Head of caudate nucleus (tissue), 42 donors: ENCODE measurements at places on chromosomes 4 and X.

GRCh38 chrX:150308532-150309157, 54.5 kb upstream of the MAMLD1 start:
- DNase-seq, result no peak

DNA sequence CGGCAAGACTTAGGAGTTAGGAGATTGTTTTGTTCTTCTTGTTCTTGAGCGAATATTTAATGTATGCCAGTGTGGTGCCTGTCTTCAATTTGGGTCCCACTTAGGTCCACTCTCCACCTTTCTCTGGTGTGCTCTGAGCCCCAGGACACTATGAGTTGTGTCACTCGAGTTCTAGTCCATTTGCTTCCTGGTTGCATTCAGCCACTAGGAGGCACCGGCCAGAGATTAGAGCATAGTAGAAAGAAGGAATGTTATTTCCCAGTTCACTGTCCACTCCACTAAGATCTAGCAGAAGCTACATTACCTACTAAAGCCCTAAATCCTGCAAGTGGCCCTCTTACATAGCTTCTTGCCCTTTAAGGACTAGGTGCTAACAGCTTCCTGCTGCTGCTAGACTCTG, 326.9 kb downstream of the NAF1 start:
- DNase-seq, result no peak

DNA sequence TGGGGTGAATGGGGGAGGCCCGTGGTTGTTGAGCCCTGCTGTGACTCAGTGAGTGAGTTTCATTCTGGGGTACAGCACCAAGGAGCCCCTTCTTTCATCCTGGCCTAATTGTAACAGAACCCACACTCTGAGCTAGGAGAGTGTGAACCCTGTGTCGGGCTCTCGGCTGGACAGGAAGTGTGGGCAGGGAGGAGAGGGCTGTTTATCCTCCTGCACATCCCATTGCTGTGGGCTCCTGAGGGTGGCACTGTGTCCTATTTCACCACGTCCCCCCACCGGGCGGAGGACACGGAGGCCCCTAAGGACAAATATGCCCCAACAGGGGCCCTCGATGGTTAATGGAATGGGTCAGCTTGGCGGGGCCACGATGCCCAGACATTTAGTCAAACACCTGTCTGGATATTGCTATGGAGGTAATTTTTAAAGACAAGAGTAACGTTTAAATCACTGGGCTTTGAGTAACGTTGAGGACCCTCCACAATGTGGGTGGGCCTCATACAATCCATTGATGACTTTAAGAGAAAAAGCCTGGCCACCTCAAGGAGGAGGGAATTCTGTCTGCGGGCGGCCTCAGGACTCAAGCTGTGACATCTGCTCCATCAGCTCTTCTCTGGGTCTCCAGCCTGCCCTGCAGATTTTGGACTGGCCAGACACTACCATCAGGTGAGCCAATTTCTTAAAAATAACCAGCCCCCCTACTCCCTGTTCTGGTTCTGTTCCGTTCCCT, 46.1 kb upstream of the SORCS2 start:
- DNase-seq, result no peak

DNA sequence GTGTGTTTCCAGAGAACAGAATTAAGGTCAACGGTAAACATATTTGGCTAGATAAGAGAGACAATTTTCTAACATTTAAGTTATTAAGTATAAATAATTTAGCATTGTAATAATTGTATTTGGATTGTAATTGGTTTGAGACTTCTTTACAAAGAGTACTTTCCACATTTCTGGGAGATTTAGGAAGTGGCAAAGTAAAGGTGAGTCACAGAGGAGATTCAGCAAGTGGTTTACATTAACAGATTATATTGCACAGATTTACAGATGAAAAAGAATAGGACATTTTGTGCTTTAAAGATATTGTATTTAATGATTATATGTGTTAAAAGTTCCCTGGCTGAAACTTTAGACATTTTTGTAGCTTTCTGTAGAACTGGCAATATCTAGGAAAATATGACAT, 584.4 kb upstream of the AADAT start:
- DNase-seq, result no peak

- DNase-seq, result no peak
Measured at GRCh38 chr4:122879001-122879400, 43.4 kb downstream of the NUDT6 start.

GRCh38 chrX:23287191-23287725, 47.4 kb upstream of the PTCHD1 start:
- DNase-seq, result no peak

DNA sequence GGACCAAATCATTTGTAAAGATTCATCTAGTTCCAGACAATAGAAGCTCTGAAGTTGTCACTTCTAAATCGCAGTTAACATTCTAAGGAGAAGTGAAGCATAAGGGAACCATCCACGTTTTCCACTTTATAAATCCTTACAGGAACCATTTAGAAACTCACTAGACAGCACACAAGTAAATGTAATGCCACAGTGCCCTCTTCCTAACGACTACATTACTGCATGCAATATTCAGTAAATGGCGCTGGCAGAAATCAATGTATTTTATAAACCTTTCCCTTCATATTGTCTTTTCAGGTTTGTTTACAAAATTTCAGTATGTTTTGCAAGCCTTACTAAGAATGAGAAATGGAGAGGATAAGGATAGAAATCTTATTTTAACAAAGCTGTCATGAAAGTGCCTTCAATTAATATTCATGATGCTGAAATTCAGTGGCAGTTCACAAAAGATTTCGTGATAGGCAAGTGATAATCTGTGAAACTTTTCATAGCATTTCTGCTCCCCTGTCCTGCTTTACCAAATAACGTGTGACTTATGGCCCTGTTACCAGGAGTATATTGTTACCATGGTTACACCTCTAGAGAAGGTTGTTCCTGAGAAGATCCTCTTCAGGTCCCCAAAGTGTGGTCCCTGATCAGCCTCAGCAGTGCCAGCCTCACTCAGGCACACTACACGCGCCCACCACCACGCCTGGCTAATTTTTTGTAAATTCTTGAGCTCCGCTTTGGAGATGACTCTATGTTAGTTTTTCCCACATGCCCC, 54.2 kb downstream of the TMA16 start:
- peak; percentile 64 for DNase-seq

- DNase-seq, result no peak
Measured at GRCh38 chrX:37380924-37381323, 31.8 kb downstream of the PRRG1 start.

DNA sequence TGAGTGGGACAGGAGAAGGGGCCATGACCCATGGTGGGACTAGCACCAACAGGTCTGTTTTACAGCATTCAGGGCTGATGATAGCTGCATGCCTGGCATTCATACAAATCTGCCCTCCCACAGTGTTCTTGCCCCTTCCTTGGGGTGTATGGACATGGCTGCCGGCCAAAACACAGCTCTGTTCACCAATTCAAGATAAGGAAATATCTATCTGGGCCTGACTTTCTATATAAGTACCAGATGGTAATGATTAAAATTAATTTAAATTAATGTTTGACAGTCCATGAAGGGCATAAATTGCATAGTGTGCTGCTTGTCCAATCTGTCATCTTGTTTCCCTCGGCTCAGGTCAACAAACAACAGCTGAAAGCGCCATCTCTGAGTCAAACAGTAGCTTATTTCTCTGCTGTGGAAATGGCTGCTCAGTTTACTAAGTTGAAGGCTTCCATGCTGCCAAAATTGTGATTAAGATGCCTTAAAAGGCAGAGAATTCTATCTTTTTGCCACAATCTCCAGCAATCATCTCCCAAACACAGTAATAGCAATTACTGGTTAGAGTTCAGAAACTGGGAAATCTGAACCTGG, 67.0 kb upstream of the TSPAN7 start:
- no peak for DNase-seq

DNA sequence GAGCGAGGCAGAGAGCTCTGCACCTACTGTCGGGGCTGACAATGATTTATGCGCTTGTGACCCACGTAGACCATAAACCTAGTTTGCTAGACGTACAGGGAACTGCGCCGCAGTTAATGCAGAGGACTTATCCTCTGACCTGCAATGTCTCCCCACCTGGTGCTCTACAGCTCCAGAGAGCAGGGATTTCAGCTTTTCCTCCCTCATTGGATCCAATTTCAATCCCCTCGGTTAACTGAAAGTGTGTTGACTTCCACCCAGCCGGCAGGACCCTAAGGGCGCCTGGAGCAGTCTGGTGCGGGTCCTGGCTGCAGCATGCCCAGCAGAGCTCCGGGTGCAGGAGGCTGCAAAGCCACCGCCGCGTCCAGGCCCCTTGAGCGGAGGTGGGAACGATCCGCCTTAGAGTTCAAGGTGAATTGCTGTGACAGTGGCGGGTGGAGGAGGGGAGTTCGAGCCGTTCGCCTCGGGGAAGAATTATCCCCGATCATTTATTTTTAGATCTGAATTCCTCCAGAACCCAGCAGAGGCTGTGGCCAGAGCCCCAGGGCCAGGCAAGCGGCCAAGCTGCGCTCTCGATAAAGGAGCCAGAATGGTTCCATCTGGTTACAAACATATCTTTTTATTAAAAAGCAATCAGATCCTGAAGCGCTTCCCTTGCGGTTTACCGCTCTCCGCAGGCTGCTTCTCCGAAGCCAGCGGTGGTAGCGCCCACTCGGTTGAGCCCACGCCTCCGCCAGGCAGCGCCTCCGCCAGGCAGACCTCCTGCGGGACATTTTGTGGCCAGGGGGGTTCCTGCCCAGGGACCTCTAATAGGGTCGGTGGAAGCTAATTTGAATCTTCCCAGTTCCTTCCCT, 66.0 kb downstream of the FBXO8 start:
- DNase-seq, result no peak

DNA sequence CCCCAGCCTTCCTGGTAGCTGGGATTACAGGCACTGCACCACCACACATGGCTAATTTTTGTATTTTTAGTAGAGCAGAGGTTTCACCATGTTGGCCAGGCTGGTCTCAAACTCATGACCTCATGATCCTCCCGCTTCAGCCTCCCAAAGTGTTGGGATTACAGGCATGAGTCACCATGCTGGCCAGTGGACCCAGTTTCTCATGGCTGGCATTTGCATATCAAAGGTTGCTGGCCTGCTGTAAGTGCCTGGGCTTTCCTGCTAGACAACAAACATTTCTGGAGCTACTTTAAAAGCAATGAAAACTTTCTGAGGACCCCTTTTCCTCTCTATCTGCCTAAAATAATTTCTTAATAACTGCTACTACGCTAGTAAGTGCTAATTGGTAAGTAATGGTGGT, 228.2 kb downstream of the PCDH10 start:
- no peak for DNase-seq

DNA sequence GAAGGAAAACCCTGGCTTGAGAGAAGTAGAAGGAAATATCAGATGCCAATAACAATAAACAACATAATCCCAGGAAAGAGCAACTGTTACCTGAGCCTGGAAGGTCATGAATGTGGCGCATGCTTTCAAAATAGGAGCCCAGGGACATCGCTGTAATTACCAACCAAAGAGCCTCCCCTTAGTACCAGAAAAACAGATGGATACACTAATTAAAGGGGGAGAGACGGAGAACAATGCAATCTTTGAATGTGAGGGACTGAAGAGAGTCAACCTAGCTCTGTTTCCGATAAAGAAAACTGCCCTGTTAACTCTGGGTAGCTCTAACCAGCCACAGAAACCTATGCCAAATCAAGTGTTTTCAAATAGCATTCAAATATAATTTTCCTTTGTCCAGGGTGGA, 161.4 kb downstream of the ENOX2 start:
- no peak for DNase-seq

GRCh38 chr4:4260185-4260751, 12.2 kb upstream of the TMEM128 start:
- no peak for DNase-seq

- no peak for DNase-seq
Measured at GRCh38 chr4:72295966-72296557, 264.3 kb downstream of the NPFFR2 start.

DNA sequence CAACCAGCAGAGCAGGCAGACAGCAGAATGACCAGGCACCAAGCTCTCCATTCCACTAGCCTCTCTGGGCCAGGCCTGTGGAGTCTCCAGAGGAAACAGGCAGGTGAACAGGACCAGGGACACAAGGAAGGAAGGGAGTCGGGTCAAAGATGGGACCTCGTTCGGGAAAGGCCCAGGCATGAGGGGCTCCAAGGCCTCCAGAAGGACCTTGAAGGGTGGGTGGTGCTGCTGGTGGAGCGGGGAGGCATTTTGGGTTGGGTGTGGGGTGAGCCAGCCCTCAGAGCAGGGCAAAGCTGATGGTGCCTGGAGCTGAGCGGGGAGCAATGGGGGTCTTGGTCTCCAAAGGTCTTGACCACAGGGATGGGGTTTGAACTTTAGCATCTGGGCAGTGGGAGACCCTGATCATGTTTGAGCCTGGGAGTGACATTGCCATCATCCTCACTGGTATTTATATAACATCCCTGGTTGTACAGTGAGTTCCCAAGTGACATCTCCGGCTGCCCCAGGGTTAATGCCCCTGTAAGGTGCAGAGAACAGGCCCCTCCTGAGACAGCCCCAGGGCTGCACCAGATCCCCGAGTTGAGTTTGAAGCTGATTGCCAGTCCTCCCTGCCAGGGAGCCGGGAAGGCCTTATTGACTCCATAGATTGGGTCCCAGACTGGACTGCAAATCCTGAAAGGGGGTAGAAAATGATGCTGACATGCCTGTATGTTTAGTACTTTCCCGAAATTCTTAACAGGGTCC, 52.7 kb downstream of the PSAPL1 start:
- DNase-seq, result peak; percentile 8

- no peak for DNase-seq
Measured at GRCh38 chrX:101163166-101163565, 56.4 kb upstream of the DRP2 start.

DNA sequence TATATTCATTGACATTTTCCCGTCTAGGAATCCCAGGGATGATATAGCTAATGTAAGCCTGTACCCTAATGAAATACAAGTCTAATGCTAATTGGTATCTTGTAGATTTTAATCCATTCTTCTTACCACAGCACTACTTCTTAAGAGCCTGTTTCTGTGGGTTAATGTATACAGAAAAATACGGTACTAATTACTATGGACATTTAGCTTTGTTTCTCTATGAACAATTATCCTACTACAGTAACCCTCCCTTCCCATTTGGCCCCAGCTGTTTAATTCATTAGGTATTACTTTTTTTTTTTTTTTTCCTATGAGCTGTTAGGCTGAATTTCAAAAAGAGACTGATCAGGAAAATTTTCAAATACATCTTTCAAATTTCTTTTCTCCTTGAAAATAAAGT, 245.1 kb upstream of the SLC7A11 start:
- no peak for DNase-seq

GRCh38 chr4:170425040-170425439, 335.3 kb upstream of the AADAT start:
- no peak for DNase-seq

DNA sequence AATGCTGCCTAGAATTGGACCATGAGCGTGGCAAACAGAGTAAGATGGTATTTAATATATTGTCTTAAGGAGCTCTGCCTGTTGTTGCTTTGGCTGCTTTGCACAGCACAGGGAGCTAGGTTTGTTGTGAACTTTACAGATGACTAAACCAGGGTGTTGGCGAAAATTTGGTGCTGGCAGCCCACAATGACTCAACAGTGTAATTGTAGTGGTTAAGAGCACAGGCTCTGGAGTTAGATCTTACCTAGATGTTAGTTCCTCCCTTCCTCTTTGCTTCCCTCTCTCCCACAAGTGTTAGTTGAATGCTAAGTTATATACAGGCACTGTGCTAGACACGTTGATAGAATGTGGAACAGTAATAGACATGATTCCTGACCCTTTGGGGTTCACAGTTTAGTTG, 128.9 kb upstream of the TRPC5 start:
- no peak for DNase-seq

- no peak for DNase-seq
Measured at GRCh38 chr4:108850219-108850649, 87.4 kb upstream of the ETNPPL start.

- no peak for DNase-seq
Measured at GRCh38 chr4:137681081-137681480, 148.8 kb upstream of the PCDH18 start.

GRCh38 chr4:10075953-10076391, 40.6 kb downstream of the WDR1 start:
- DNase-seq, result no peak

GRCh38 chr4:128281354-128281753, 6.3 kb downstream of the PGRMC2 start:
- no peak for DNase-seq
